ENCODE measurements at places on chromosomes 11 and 22. TPM values are rescaled to one million over a fixed set of nuclear protein-coding genes. Genes with fewer than 3 reads are reported as not detected.

The NXPE1 gene
- not detected for total RNA-seq

The PIWIL4 gene
- total RNA-seq = 6.5 TPM

The CFAP300 gene
- total RNA-seq = 14.0 TPM

The ACTN3 gene
- not detected for total RNA-seq

The PGA4 gene
- total RNA-seq = 42.8 TPM

The XNDC1N gene
- total RNA-seq = 3.1 TPM

The YPEL4 gene
- total RNA-seq = 3.5 TPM

The RAB1B gene
- 95.3 TPM for total RNA-seq

The SERPING1 gene
- total RNA-seq = 632 TPM

The ALG9 gene
- 29.3 TPM for total RNA-seq

The P2RX6 gene
- total RNA-seq = 0.49 TPM

The MADD gene
- 52.2 TPM for total RNA-seq

The GRAMD4 gene
- 17.2 TPM for total RNA-seq

The RAG1 gene
- total RNA-seq = 0.44 TPM

The MB gene
- not detected for total RNA-seq

The C11orf97 gene
- total RNA-seq = not detected

The TMPRSS6 gene
- not detected for total RNA-seq

The GLYATL2 gene
- total RNA-seq = not detected

The SERHL2 gene
- total RNA-seq = 1.3 TPM

The GUCY1A2 gene
- total RNA-seq = 2.4 TPM

The CHST1 gene
- total RNA-seq = 0.98 TPM

The CHRM1 gene
- not detected for total RNA-seq

The TUB gene
- 4.2 TPM for total RNA-seq

The OR51A4 gene
- not detected for total RNA-seq

The CDC45 gene
- total RNA-seq = not detected

The OR4A16 gene
- total RNA-seq = not detected

The MAP6 gene
- 5.1 TPM for total RNA-seq

The MMP8 gene
- 3.9 TPM for total RNA-seq

The MS4A2 gene
- total RNA-seq = 1.9 TPM

All from subcutaneous adipose tissue (tissue), 4 donors.